ENCODE measurements at places on chromosomes 4 and X.

DNA sequence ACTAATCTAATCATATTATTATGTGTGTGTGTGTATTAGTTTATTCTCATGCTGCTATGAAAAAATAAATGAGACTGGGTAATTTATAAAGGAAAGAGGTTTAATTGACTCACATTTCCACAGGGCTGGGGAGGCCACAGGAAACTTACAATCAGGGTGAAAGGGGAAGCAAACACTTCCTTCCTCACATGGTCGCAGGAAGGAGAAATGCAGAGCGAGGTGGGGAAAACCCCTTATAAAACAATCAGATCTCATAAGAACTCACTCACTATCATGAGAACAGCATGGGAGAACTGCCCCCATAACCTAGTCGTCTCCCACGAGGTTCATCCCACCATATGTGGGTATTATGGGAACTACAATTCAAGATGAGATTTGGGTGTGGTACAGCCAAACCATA lies 190.9 kb upstream of the TAPT1 start:
- DNase-seq, result no peak

DNA sequence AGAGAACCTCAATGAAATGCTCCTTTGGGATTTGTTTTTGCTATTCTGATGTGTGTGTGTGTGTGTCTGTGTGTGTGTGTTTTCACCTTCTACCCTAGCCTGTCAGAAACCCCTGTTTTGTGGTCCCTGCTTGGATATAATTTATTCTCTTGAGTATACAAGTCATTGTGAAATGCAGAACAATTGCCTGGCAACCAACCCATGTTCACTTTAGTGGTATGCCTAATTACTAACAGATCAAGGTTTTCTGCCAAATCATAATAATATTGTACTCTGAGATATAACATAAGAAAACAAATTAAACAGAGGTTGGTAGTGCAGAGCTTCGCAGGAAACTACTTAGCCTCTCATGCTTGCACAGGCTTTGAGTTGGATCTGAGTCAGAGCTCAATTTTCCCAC lies 7.0 kb upstream of the TET2 start:
- no peak for DNase-seq

- no peak for DNase-seq
Observed at GRCh38 chr4:105895583-105896460, 551 bp downstream of the NPNT start.

DNA sequence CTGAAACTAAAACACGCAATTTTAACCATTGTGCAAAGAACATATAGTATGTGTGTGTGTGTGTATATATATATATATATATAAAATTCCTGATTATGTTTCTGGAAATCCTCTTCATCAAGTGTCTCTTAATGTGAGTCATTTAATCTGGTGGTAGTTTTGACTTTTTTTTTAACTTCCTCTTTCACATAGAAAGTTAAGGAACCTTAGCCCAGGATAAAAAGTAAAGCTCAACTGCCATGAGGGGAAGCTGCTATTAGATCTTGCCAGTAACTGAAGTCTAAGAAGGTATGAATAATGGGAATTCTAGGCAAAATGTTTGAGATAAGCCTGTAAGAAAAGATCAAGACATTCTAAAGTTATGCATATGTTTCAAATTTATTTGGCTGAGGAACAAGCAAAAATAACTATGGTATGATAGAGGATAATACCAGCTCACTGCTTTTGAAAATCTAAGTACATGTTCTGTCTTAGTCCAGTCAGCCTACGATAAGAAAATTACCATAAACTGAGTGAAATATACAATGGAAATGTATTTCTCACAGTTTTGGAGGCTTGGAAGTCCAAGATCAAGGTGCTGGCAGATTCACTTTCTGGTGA lies 757.0 kb downstream of the TRAM1L1 start:
- no peak for DNase-seq

DNA sequence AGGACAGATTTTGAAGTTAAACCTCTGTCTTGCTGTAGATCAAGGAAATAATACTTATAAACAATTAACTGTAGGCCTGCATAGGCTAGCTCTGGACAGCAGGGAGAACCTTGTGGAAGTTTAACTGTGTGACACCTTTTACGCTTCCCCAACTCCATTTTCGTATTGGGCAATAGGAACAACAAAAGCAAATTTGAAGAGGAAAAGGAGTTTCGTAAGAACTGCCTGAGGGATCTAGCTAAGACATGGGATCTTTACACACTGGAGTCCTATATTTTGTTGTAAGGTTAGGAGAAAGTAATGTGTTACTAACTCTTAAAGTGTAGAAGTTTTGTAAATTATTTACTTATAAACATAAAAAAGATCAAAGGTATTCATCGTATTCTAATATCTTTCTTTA lies 324.9 kb upstream of the CASK start:
- no peak for DNase-seq

GRCh38 chr4:114229706-114230105 lies 250.3 kb upstream of the ARSJ start:
- no peak for DNase-seq

GRCh38 chr4:57148831-57149505 lies 38.8 kb upstream of the IGFBP7 start:
- DNase-seq, result no peak

DNA sequence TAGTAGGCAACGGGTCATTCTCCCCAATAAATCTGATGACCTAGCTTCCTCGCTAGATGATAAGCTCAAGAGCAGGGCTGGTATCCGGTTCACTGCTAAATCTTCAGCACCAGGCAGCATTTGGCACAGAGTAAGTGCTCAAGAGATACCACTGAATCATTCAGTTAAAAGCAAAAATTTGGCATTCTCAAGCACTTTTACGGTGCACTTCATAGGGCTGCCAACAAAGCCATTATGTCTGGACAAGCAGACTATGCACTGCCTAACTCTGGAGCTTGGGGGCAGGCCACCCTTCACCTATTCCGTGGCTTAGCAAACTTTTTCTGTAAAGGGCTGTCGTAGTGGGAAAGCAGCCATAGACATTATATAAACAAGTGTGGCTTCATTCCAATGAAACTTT lies 23.8 kb upstream of the CXorf38 start:
- no peak for DNase-seq

GRCh38 chr4:15906020-15906443 lies 32.5 kb downstream of the FGFBP1 start:
- no peak for DNase-seq

Data from H54 (cell line).